Hypothalamus (tissue), 51 donors: ENCODE measurements at places on chromosomes 3 and 15.

DNA sequence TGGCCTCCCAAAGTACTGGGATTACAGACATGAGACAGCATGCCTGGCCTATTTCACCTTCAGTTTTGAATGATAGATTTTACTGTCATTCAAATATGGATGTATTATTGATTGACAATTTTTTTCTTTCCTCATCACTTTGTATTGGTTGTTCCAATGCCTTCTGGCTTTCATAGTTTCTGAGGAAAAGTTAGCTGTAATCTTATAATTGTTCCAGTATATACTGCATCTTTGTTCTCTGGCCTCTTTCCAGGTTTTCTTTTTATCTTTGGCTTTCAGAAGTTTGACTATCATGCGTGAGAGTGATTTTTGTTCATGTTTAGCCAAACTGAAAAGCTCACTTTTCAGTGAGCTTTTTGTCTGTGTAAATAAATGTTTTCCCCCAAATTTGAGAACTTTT lies 157.1 kb downstream of the RSRC1 start:
- DNase-seq: no peak

DNA sequence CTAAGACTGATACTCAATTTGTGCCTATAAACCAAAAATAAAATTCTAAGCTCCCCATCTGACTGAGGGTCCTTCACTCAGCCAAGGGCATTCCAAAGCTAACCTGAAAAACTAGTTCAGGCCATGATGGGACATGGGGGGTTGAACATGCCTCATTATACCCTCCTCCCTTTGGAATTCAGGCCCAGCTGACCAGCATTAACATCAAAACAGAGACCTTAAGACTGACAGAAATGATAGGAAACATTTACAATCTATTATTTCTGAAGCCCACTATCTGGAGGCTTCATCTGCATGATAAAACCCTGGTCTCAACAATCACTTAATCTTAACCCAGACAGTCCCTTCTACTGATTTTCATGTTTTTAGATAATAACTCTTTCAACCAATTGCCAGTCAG lies 140.4 kb downstream of the ANO10 start:
- no peak for DNase-seq

DNA sequence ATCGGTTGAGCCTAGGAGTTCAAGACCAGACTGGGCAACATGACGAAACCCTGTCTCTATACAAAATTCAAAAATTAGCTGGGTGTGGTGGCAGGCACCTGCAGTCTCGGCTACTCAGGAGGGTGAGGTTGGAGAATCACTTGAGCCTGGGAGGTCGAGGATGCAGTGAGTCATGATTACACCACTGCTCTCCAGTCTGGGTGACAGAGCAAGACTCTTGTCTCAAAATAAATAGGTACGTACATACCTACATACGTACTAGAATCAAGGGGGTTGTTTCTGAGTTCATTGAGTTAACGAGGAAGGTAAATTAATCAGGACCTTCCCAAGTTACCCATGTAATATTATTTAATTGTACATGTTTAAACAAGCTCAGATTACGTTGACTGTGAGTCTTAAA lies 97.5 kb downstream of the CHL1 start:
- no peak for DNase-seq

GRCh38 chr15:66588537-66588936 lies 22.7 kb upstream of the LCTL start:
- DNase-seq: no peak

DNA sequence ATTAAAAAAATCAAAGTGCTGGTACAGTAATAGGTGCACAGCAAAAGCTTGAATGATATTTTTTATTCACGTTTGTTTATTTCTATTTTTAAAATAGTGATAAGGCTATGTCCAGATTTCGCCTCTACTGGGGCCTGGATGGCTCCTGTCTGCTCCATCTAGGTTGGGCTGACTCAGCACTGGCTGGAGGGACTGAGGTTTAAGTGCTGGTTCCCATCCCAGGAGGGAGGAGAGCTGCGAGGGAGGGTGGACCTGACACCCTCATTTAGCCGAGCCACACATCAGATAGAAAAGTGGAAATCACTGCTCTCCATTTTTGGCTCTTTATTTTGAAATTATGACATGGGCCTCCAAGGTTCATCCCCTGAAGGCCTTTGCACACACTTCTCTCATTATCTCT lies 95.4 kb upstream of the AGBL1 start:
- no peak for DNase-seq

- no peak for DNase-seq
Observed at GRCh38 chr3:113055201-113055600, 64.4 kb downstream of the GTPBP8 start.
